Fibroblast of upper back skin (primary cell): ENCODE measurements at places on chromosomes 4 and X.

- peak; percentile 33 for DNase-seq
These were observed 124.2 kb downstream of the NFKB1 start for GRCh38 chr4:102625232-102625930.

GRCh38 chr4:40897557-40898203 lies 147.9 kb downstream of the NSUN7 start:
- DNase-seq: peak; percentile 62

- DNase-seq: peak; percentile 19
These were observed 49.7 kb downstream of the ABCG2 start for GRCh38 chr4:88108747-88109122.

GRCh38 chr4:185700630-185701029 lies 111.4 kb downstream of the SORBS2 start:
- DNase-seq: no peak

DNA sequence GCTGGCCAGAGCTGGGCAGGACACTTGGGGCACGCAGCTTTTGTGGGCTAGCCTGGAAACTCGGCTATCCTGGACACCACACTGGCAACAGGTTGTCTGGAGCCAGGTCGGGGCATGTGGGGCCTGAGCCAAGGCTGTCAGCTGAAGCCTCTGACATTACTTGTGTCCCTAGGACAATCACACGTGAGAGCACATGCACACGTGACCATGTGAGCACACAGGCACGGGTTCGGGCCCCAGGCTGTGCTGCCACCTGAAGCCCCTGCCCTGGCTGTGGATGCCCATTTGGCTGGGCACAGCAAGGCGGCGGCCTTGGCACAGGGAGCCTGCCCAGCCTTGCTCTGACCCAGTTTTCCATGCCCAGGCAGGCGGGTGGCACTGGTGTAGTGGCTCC lies 8.7 kb upstream of the FGFR3 start:
- no peak for DNase-seq

GRCh38 chr4:14218641-14219040 lies 591.1 kb upstream of the BOD1L1 start:
- DNase-seq: no peak

- no peak for DNase-seq
These were observed 85.8 kb downstream of the RAPGEF2 start for GRCh38 chr4:159188646-159189045.

DNA sequence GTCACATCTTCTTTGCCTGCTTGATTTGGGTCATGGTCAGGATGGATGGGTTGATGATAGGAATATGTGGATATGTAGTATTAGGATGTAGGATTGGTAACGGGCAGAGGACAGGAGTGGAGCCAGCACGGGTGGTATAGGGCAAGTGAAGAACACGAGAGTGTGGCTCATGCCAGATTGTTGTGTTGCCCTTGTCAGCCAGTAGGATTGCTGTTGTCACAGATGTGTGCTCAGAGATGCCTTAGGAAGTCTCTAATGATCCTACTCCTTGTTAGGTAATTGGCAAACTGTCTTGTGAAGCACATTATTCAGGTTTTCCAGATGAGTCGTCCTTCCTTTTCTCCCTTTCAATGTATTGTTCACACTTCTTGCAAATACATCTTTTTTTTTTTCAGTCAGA lies 5.5 kb downstream of the ATP10D start:
- no peak for DNase-seq

GRCh38 chrX:17374619-17375366 lies at the start of gene NHS:
TSS of gene NHS (plus strand) at chrX:17375200. CDS start at chrX:17375758, 558 bp downstream.
- DNase-seq: peak; percentile 75

- DNase-seq: peak; percentile 48
These were observed 9.9 kb upstream of the ANAPC4 start for GRCh38 chr4:25367004-25367621.

DNA sequence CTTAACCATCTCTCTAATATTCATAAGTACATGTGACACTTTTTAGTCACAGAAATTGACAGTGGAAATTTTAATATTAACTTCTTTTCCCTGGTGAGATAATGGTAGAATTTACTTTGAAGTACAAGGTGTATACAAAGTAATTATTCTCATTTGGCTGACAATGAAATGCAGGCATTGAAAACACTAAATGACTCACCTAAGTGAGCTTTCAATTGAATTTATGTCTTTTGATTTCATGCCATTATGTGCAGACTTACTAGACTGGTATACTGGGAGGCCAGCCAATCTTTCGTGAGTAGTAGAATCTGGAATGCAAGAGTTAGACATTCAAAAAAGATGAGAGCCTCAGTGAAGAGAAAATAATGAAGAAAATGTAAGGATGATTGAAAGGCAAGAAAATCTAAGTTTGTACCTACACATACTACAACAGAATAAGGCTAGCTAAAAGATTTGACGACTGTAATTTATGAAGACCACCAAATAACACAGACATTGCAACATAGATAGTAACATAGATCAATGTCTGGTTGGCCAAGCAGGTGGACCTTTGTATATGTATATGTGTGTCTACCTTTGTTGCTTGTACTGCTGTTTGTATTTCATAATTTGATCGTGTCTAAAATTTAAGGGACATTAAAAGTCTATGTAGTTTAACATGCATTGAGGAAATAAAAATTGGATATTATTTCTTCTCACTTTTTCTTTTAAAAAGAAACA lies 459.7 kb downstream of the IL15 start:
- peak; percentile 99 for DNase-seq

GRCh38 chr4:101199507-101200285 lies 147.6 kb downstream of the PPP3CA start:
- DNase-seq: peak; percentile 74

- peak; percentile 48 for DNase-seq
These were observed 30.9 kb upstream of the HSD17B13 start for GRCh38 chr4:87353592-87353991.

DNA sequence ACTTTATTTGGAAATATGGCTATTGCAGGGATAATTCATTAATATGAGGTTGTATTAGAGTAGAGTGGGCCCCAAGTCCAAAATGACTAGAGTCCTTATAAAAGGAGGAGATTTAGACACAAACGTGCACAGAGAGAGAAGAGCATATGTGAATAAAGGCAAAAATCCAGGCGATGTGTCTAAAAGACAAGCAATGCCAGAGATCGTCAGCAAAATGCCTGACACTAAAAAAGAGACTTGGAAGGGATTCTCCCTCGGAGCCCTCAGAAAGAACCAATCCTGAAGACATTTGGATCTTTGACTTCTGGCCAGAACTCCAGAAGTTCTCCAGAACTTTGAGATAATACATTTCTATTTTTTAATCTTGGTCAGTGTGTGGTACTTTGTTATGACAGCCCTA lies 472.1 kb downstream of the NLGN4X start:
- DNase-seq: no peak

- no peak for DNase-seq
These were observed 16.0 kb downstream of the C4orf33 start for GRCh38 chr4:129111919-129112318.

DNA sequence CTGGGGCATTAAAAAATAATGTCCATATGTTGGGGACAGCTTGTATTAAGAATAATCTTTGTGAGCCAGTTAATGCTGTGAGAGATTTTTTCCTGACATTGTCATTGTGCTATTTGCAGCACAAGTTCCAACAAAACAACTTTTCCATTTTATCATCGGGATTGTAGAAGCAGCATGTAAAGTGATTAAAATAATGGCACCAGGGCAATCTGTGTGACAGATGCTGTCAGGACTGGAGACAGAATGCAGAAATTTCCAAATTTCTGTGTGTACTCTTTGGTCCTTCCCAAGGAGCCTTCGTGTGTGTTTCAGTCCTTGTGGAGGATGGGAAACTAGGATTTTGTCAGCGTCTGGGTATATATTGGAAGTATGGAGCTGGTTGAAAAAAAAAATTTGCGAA lies 101.5 kb upstream of the LIMCH1 start:
- no peak for DNase-seq

- DNase-seq: no peak
These were observed 25.2 kb downstream of the TIGD2 start for GRCh38 chr4:89136525-89136924.

DNA sequence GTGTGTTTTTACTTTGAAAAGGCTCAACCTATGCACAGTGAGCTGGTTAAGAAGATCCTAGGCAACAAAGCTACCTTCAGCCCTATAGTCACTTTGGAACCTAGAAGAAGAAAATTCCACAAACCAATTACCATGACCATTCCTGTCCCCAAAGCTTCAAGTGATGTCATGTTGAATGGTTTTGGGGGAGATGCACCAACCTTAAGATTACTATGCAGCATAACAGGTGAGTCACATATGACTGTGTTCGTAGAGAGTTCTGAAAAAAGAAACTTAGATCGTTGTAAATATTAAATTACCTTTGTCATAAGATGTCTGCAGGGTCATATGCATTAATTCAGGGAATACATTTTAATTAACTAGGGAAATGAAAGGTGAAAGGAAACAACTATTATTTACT lies 287.1 kb downstream of the ANK2 start:
- no peak for DNase-seq

DNA sequence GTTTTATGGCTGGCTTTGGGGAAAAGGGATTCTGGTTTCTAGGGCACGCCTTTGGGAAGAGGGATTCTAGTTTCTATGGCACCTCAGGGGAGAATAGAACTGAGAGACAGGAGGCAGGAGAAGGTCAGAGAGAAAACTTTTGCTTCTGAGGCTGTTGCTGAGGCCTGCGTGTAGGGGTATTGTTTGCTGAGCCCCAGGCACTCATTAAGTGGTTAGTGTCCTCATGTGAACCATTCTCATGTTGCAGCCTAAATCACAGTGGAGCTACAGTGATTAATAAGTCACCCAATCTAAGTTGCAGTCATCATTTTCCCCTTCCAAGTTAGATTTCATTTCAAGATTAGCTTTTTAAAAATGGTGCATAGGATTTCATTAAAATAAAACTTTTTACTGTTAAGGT lies 29.0 kb downstream of the VCX3A start:
- no peak for DNase-seq

DNA sequence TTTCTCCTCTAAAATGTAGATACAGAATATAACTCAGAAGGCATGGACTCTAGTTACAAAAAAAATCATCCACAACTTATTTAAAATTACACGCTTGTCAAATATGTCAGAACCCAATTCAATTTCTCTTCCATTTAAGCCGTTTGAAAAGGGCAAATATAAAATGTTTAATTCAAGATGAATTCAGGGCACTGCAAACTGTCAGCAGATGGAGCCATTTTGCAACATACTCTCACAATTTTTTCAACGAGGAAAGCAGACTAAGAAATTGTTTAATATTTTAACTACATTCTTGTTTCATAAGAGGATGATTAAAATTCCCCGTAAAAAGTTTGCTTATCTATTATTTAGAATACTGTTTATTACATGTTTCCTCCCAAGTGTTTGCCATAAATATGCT lies 321.3 kb upstream of the CPXCR1 start:
- DNase-seq: no peak

- DNase-seq: no peak
These were observed 7.1 kb downstream of the MAOA start for GRCh38 chrX:43663173-43663572.

DNA sequence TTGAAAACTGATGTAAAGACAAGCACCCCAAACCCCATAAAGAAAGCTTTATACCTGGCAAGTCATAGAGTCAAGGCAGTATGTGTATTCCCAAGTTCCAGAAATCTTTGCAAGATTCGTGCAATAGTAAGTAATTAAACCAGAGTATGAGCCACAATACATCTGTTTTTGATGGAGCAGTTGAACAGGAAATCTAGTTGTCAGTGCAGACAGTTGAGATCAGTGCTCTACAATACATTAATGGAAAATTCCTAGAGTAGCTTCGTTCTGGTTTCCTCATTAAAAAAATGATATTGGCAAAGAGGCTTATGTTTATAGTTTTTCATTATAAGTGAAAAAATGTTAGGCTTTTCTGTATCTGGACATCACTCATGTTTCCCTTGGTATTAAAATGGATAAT lies 575.3 kb downstream of the TRIML1 start:
- DNase-seq: peak; percentile 90

DNA sequence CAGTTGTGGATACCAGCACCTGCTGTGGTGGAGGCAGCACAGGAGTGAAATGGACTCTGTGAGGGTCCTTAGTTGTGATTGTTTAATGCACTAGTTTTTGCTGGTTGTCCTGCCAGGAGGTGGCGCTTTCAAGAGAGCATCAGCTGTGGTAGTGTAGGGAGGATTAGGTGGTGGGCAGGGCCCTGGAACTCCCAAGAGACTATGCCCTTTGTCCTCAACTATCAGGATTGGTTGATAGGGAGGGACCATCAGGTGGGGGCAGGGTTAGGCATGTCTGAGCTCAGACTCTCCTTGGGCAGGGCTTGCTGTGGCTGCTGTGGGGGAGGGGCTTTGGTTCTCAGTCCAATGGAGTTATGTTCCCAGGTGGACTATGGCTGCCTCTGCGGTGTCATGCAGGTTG lies 121.9 kb downstream of the RRAGB start:
- no peak for DNase-seq

DNA sequence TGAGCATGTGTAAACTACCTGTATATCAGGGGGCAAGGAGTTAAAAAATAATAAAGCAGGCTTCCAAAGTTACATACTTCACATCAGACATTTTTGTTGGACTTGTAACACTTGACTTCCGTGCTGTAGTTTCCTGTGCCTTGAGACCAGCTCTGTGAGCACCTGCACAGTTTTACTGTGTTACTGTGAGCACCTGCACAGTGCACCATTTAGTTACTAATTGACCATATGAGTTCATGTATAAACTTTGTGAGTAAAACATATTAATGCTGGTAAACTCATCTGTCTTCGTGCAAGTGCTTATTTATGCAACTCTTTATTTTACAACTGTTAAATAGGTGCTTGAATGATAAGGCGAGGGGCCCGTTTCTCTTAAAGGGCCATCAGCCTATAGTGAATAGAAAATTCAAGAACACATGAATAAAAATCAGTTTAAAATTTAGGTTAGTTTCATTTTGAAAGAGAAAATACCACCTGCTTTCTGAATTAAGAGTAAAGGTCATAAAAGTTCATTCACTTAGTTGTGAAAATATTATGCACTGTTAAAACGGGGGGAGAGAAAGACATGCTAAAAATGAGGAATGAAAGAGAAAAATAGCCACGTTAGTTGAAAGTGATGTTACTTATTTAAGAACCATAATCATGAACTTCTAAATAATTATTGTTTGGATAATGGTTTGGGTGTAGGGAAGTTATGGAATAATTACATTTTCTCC lies 42.4 kb downstream of the USP9X start:
- DNase-seq: no peak

- DNase-seq: peak; percentile 71
These were observed 173.6 kb upstream of the SFRP2 start for GRCh38 chr4:153962311-153963039.

GRCh38 chr4:93710847-93711430 lies 117.6 kb upstream of the ATOH1 start:
- DNase-seq: no peak

DNA sequence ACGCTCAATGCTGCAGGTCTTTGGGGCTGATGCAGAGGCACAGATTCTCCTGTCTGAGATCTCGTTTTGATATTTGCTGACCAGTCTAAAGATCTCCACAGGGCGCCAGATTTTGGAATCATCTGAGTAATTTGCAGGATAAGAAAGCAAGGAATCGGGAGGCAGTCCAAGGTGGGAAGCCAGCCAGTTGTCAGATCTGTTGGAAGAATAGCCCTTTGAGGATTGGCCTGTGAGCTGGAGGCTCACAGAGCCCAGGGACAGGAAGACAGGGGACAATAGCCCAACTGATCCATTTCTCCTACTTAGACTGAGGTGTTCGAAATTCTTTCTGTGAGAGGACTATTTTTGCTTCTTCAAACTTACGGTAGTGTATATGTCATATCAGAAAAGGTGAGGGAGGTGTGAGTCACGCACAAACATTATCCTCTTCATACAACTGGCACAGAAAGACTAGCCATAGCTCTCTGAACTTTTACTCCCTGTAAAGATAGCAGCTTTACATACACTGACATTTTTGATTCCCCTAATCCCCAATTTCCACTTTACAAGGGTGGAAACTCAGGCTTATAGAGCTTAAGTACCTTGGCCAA lies 8.8 kb downstream of the DIPK2B start:
- DNase-seq: no peak
